ENCODE measurements at places on chromosomes 11 and 22.

DNA sequence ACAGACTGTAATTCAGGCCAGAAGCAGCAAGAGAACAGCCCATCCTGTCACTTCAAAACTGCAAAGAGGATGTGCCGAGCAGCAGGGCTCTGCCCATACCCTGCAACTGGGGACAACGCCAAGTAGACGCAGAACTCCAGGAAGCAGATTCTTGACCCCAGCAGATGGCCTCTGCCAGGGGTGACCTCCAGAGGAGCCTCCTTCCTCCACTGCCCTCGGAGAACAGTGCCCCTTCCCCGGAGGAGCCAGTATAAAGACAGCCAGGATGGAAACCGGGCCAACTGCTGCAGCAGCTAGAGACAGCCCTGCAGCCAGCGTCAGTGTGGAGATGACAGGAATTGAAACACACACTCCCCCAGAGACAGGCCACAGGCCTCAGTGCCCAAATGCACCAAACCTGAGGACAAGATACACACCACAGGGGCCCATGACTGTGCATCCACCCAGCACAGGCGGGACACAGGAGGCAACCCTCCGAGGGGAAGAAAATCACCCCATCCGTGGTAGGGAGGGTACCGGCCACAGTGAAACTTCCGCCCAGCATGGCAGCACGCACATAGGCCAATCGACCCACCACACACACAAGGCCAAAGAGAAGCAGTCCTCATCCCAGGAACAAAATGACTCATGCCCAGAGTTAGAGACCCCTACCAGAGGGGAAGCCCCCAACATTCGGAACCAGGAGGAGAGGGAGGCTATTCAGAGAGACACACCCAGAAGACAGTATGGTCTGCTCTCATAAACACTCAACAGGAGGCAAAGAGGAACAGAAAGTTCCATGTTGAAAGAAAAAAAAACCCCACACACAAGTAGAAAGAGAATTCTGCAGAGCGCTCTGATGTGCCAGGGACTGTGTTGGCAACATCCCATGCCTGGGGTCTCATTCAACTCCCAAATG, 5.6 kb downstream of the AHNAK start:
- no peak for ATAC-seq

DNA sequence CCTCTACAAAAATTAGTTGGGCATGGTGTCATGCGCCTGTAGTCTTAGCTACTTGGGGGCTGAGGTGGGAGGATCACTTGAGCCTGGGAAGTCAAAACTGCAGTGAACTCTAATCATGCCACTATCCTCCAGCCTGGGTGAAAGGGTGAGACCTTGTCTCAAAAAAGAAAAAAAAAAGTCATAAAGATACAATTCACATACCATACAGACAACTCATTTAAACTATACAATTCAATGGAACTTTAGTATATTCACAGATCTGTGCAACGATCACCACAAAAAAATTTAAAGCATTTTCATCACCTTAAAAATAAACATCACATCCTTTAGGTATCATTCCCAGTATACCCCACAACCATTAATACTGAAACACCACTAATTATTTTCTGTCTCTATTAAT, 201.2 kb downstream of the PGR start:
- no peak for ATAC-seq

DNA sequence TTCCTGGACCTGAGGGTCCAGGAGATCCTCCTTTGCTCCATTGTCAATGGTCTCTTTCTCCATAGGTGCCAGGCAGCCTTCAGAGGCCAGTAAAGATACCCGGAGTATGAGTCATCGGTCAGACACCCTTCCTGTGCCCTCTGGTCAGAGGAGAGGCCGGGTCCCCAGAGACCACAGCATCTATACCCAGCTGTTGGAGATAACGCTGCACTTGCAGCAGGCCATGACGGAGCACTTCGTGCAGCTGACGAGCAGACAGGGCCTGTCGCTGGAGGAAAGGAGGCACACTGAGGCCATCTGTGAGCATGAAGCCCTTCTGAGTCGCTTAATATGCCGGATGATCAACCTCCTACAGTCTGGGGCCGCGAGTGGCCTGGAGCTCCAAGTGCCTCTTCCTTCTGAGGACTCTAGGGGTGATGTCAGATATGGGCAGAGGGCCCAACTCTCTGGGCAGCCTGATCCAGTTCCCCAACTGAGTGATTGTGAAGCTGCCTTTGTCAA, at the start of gene ACCSL:
TSS of gene ACCSL (plus strand) at position 51 of the 501 bp plus-strand sequence. CDS start at position 107, 56 bp downstream.
- no peak for ATAC-seq

- ATAC-seq = peak; percentile 70
These were observed 10.7 kb downstream of the SMIM38 start for GRCh38 chr11:69166218-69167115.

- no peak for ATAC-seq
These were observed 255.2 kb upstream of the POU2AF2 start for GRCh38 chr11:110990311-110990710.

DNA sequence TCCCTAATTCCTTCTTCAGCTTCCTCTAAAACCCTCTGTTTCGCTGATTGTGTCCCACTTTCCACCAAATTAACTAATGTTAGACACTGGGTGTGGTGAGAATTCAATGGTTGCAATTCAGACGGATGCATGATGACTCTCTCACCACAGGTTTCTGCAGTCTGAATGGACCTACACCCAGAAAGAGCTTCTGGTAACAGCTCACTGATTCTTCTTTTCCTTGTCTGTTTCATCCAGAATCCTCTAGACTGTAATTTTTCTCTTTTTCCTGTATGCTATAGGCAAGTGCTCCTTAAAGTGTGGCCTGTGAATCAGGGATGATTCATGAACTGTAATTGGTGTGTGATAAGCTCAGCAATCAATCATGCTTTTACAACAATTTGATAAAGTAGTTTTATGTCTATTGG, 18.1 kb downstream of the MMP10 start:
- peak; percentile 63 for ATAC-seq

All from esophagus mucosa (tissue), 1 donor.